AG09319 (cell line): ENCODE measurements at places on chromosomes 13 and 19.

DNA sequence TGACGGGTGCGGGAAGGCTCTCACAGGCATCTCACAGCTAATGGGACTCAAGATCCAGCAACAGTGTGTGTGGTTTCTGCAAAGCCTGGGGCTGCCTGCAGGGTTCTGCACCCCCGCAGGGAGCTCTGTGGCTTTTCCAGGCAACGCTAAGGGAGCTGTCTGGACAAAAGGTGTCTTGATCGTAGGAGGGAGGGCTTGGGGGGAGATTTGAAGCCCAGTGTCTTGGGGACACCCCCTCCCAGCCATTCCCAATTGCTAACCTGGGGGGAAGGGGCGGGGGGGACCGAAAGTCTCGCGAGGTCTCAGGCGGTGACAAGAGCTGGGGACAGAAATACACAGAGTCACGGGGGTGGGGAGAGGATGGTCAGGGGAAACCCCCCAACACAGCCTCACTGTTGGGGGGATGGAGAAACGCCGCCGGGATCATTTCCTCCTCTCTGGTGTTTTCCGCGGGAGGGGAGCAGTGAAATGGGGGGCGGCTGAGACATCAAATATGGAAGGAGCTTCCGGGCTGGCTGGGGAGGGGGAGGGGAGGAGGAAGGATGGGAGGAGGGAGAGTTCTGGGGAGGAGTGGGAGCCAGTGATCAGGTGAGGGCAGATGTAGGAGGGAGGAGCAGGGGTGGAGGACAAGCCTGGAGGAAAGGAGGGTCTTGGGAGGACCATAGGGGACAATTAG, 13.3 kb downstream of the KCNC3 start:
- DNase-seq = no peak

- no peak for DNase-seq
These were observed 164.8 kb upstream of the NBEA start for GRCh38 chr13:34777089-34777913.

GRCh38 chr19:32404933-32405430, 588 bp upstream of the DPY19L3 start:
- DNase-seq = peak; percentile 11

DNA sequence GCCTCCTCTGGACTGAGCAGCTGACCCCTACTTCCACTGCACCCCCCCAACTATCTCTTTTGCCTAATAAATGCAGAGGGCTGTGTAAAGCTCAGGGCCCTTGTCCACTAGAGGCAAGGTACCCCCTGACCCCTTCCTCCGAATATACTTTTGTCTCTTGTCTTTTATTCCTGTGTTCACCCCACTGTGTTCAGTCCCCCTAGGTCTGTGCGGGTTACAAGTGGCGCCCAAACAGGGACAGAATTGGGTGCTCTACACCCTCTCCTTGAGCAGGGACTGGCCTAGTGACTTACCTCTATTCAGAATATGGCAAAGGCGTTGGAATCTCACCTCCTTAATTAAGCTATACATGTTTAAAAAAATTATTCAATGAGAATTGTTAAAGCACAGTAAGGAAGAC, 15.0 kb downstream of the ZNF350 start:
- DNase-seq = no peak

- DNase-seq = no peak
These were observed 16.3 kb downstream of the ZNF565 start for GRCh38 chr19:36198119-36198518.

- no peak for DNase-seq
These were observed 148.9 kb downstream of the SHISA2 start for GRCh38 chr13:25902891-25903341.
